Stimulated activated CD8-positive, alpha-beta memory T cell treated with anti-CD3 and anti-CD28 coated beads, Interleukin-4, amount 100 ng/mL, for 1 hour (primary cell): ENCODE measurements at places on chromosomes 11 and 22.

DNA sequence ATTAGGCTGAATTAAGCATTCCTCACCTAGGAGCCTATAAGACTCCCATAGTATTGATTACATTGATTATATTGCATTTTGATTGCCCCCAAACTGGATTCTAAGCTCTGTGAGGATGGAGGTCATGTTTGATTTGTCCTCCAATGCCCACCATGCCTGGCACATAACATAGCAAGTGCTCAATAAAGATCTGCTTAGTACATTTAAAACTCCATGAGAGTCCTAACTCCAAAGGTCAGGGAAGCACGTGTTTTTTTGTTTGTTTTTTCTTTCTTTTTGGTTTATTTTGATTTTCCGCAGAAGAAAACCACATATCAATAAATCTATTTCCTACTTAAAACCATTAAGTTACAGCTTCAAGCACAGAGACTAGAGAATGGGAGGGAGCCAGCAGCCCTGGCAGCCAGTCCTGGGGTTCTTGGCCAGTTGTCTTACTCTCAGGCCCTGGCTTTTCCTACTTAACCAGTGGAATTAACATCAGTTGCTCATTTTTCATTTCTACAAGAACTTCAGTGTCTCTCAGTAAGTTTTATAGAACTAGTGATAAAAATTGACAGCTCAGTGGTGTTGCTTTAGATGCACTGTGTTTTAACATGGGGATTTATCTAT is 429.9 kb upstream of the CCDC90B start:
- DNase-seq, result no peak

- no peak for DNase-seq
These were observed 25.9 kb downstream of the CDKN1C start for GRCh38 chr11:2859699-2860037.

GRCh38 chr11:70737816-70738630 is 339.7 kb downstream of the CTTN start:
- DNase-seq, result no peak

DNA sequence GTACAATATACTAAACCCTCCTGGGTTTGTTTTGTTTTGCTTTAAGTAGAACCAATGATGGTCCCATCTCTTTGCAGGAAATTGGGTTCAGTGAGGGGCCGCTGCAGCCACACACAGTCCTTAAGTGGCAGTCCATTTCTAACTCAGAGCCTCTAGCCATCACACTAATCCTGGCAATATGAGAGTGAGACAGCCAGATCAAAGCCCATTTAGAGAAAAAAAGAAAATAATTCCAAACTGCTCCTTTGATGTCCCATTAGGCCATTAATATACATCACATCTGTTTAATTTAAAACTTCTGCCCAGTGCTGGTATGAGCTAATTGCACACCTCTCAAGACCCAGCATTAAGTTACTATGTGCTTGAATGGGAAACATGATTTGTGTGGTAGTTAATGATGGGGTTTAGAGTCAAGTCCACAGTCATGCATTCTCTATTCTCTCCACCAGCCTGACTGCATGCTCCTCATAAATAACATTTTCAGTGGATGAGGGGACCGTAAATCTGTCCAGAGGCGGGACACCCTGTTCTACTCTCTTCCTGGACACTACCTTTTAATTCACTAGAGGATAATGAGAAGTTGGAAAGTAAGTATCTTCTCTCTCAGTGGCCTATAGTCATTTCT is 53.8 kb upstream of the BIRC3 start:
- DNase-seq, result no peak

GRCh38 chr11:72240461-72241290 is 3.3 kb downstream of the PHOX2A start:
- DNase-seq, result no peak

DNA sequence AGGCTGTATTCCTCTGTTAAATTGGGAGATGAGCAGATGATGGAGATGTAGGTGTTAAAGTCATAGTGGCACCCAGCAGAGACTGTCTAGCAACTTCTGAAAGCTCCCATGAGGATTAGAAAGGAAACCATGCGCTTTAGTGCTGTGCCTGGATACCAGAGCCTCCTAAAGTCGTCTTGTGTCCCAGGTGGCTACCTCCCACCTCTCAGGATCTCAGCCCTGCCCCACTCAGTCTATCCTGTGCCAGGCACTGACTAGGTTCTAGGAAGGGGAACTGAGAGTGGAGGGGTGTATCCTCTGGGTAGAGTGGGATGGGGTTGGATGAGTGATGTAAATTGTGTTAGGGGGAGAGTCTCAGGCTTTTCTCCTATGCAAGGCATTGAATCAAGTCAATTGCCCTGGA is 60.2 kb downstream of the KIAA1671 start:
- DNase-seq, result no peak

DNA sequence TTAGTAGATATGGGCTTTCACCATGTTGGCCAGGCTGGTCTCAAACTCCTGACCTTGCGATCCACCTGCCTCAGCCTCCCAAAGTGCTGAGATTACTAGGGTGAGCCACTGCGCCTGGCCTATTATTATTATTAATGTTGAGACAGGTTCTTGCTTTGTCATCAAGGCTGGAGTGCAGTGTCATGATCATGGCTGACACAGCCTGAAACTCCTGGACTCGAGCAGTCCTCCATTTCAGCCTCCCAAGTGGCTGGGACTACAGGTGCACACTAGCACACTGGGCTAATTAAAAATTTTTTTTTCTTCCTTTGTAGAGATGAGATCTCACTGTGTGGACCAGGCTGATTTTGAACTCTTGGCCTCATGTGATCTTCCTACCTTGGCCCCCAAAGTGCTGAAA is 102.0 kb downstream of the STIM1 start:
- no peak for DNase-seq

GRCh38 chr11:8213376-8213775 is 44.6 kb upstream of the RIC3 start:
- no peak for DNase-seq

DNA sequence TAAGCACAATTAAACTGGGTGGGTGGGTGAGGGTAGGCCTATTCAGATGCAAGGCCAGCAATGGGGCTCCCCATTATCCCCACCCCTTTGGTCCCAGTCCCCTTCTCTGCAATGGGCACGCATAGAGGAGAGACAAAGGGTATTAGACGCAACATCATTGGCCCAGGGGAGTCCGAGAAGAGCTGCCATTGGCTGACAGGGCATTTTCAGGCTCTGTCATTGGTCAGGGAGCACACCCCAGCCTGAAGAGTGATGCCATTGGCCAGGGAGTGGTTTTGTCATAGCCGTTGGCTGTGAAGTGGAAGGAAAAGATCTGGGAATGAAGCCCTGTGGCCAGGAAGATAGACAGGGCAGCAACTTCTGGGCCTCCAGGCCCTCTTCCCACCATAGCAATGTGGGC is 2.8 kb upstream of the TRIM3 start:
- DNase-seq, result no peak

DNA sequence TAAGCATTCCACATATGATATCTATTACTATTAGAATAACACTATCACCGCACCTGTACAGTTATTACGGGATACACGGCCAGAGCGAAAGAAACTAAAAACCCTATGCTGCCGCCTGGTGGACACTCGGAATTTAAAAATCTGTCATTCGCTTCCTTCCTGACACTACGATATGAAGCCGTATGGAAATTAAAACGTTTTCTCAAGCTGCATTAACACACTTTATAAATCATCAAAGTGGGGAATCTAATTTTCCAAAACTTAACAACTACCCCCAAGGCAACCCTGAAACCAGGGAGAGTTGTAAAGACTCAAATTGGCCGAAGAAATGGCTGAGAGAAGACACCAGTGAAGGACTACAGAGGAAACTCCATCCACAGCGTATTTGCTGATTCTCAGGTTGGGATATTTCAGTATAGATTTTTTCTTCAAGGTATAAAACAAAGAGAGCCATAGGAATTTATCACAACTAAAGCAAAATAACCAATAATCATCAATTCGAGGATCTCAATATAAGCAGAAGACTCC is 1.4 kb downstream of the CCDC73 start:
- peak; percentile 5 for DNase-seq

DNA sequence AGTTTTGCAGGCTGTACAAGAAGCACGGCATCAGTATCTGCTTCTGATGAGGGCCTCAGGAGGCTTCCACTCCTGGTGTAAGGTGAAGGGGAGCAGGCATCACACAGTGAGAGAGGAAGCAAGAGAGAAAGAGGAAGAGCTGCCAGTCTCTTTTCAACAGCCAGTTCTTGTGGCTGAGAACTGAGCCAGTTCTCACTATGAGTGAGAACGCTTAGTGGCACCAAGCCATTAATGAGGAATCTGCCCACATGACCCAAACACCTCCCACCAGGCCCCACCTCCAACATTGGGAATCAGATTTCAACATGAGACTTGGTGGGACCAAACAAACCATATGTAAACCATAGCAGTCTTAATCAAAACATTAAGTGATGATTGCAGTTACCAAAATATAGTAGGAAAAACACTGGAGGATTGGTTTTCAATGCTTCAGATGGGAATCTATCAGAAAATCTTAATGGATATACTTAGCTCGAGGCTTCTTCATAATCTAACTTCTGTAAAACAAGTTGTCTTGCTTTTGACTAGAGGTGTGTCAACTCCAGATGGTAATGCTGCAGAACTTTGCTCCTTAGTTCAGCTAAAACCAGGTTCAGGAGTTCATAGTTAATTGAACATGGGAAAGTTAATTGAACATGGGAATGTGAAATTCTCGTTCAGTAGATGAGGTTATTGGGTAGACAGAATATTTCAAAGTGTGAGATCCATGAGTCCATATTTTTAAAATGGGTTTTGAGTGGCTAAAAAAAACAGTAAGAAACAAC is 12.2 kb downstream of the FAR1 start:
- no peak for DNase-seq

DNA sequence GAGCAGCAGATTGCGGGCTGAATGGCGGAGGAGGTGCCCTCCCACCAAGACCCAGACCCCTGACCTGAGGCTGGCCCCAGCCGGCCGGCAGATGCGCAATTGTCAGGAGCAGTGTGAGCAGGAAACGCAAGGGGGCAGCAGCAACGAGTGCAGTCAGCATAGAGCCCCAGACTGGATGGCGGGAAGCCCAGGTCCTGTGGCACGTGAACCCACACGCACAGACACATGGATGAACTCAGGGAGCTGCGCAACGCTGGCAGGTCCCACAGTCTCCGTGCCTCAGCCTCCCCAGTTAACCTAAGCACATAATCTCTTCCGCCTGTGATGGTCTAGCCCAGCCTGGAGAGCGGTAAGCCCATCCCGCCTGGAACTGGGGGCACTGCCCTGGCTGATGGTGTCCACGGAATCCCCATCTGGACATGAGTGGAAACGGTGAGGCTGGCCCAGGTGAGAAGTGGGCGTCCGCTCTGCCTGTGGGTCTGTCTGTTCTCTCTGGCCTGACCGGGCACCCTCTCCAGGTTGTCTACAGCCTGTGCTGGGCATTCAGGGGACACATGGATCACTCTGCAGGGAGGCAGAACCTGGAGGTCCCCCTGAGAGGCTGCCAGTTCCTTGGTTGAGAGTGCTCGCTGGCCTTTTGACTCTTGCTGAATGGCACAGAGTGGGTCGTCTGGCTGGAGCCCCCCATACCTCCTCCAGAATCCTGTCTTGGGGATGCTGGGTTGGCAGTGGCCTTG is 626 bp upstream of the TBX10 start:
- peak; percentile 37 for DNase-seq

GRCh38 chr11:88275636-88276035 is 61.9 kb downstream of the CTSC start:
- no peak for DNase-seq

DNA sequence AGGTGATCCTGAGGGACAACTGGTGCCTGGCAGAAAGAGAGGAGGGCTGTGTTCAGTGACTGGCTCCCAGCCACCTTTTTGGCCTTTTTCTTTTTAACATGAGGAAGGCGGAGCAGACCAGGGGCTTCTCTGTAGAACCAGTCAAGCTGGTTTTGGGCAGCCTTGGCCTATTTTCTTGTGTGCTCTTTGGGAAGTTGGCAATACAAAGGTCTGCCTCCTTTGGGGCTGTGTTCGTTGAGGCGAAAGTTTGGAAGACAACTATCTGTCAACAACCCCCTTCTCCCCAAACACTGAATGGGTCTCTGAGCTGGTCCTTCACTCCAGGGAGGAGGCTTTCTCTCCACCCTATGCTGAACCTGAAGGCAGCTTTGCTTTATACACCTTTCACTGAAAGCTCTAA is 8.5 kb downstream of the MARK2 start:
- DNase-seq, result no peak

DNA sequence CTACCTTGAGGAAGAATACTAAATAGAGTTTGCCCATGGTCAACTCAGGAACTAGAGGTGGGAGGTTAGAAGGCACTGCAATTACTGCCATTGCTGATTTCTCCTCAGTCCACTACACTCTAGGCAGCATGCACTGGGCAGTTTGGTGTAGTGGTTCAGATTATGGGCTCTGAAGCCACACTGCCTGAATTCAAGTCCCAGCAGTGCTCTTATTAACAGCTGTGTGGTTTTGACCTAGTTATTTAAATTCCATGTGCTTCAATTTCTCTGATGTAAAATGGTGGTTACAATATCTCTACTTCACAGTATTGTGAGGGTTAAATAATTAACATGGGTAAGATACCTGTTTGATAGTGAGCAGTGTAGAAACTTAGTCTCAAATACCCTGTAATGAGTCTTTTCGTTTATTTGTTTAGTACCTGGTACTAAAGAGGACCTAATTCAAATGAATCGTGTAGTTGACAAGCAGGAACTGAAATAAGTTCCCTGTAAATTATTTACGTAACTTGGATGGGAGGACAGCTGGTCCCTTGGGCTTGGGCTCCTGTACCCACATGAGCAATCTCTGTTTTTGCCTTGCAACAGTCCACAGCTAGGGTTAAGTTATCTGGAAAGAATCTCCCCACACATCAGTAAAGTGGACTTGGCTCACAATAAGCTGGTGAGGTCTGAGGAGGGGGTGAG is 17.8 kb downstream of the PRR5L start:
- DNase-seq, result no peak

DNA sequence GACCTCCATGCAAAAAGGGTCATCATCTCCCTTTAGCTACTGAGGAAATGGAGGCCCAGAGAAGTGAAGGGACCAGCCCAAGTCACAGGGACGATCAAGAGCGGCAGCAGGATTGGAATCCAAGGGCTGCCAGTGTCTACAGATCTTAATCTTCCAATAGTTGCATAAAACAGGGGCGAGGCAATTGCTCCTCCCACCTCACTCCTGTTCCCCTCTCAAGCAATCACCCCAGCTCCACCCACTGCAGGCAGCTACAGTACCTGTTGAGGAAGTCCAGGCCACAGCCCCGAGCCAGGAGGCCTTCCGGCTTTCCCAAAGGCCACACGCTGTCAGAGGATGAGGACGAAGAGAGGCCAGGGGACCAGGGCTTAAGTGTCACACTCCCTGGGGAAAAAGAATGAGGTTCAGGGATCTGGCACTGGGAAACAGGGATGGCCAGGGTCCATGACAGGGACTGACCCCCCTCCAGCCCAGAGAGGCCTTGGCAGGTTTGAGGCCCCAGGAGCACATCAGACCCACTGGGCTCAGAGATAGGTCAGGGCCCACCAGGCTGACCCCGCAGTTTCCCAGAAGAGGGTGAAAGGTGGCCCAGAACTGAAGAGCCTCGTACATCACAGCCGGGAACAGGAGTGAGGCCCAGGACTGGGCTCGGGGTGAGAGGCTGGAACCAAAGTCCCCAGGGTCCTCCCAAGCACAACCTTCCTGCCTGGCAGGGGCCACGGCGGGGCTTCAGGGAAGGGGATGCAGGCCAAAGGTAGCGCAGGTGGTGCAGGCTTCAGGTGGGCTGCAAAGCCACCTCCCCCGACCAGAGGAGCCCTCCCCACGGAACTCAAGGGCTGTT is 16.4 kb upstream of the MFNG start:
- no peak for DNase-seq

- no peak for DNase-seq
These were observed 4.4 kb downstream of the KCNJ5 start for GRCh38 chr11:128895526-128895925.

GRCh38 chr11:62607714-62608113 is 4.9 kb downstream of the EML3 start:
- DNase-seq, result no peak
